ENCODE measurements at places on chromosomes 1 and 21.

DNA sequence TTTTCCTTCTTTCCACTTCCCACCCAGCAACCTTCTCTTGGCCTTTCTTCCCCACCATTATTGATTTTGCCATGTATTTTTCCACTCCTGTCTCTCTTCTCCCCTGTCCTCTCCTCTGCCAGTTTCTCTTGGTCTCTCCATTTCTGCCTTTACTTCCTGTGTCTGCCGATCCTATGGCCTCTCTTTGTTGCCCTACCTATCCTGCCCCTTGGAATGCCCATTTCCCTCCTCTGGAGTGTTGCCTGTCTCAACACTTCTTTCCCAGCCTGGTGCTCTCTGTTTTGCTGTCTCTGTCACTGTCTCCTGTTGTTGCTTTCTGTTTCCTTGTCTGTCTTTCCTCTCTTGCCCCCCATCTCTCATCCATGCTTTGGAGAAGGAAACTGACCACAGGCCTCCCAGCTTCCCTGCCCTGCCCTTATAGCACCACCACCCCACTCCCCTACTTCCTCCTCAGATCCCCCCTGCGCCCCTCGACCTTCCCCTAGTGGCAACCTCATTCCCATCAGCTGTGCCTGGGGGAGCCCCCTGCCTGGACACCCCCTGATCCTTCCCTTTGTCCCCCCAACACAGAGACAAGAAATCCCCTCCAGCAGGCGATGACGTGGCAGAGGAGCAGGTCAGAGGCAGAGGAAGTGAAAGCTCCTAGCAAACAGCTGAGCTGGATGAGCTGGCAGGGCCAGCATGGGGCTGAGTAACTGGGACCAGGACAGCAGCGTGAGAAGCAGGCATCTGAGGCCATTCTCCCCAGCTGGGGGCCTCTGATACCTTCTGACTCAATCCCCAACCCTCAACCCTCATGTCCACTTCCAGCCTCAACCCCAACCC is 6.6 kb upstream of the ETV3L start:
- peak; percentile 87 for DNase-seq

- DNase-seq, result peak; percentile 84
Measured at GRCh38 chr1:119647734-119648619, at the start of gene ZNF697. TSS of gene ZNF697 (minus strand) at chr1:119648266. CDS start at chr1:119626100, 22,166 bp downstream.

DNA sequence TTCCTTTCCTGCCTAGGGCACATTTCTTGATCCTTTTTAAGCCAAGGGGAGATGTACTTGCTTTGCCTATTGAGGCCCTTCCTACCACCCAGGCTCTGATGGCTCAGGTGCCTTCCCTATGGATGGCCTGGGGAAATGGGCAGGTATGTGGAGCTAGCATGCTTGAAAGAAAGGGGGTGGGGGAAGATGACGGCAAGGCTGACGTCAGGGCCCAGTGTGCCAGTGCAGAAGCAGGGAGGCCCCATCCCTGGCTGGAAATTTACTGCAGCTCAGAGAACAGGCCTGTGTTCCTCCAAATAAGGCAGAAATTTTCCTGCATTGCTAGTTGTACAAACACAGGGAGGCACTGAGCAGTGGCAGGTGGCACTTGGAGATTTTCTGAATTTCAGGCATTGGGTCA is 453.2 kb upstream of the VAMP3 start:
- DNase-seq, result no peak

DNA sequence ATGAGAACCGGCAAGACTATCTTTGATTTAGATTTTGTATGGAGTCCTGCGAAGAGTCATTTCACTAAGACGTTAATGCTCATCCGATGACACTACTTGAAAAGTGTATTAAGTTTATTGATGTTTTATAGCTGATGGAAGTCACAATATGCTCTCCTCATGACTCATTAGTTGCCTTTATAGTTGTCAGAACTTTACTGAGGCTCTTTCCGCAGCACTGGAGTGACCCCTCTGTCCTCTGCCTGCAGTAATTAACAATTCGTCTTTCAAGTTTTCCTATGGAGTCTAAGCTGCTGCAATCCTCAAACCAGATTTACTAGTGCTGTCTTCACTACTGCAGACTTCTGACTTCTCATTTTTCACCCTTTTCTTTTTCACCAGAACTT is 853 bp downstream of the USP16 start:
- no peak for DNase-seq

GRCh38 chr21:45382697-45382997 is 22.3 kb upstream of the COL18A1 start:
- no peak for DNase-seq

- no peak for DNase-seq
Measured at GRCh38 chr1:113657126-113657525, 102.2 kb downstream of the PHTF1 start.

GRCh38 chr21:34092262-34092921 is 19.0 kb downstream of the MRPS6 start:
- no peak for DNase-seq

- peak; percentile 56 for DNase-seq
Measured at GRCh38 chr1:48061162-48062136, 64.3 kb upstream of the TRABD2B start.

DNA sequence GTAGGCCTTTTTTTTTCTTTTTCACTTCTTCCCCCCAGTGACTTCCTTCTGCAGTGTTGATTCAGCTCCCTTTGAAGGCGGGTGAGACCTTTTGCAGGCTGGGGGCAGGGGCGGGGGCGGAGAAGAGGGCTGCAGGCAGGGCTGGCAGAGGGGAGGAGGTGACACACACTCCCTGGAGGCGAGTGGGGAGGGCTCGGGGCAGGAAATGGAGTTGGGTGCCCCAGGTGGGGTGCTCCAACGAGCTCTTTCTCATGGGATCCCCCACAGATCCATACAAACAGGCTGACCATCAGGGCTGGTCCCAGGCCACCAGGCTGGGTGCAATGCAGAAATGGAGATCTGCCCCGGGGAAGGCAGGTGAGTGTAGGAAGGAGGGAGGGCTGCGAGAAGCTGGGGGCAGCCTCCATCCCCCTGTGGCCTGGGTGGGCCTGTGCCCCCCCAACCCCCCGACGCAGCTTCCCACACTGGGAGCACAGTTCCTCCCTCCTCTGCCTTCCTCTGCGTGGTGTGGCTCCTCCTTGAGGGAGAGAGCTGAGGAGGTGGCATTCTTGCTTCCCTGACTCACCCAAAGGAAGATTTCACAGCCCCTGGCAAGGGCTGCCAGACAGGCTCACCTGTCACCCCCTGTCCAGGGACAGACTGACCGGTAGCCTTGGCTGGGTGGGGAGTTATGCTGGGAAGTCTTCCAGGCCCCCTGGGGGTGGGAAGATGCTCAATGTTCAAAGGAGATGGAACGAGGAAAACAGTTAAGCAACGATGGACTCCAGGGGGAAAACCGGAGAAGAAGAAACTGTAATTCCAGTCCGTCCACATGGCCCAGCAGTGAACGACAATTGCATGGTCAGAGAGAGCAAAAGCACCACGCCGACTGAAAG is 7.1 kb upstream of the ITGB2 start:
- peak; percentile 77 for DNase-seq

DNA sequence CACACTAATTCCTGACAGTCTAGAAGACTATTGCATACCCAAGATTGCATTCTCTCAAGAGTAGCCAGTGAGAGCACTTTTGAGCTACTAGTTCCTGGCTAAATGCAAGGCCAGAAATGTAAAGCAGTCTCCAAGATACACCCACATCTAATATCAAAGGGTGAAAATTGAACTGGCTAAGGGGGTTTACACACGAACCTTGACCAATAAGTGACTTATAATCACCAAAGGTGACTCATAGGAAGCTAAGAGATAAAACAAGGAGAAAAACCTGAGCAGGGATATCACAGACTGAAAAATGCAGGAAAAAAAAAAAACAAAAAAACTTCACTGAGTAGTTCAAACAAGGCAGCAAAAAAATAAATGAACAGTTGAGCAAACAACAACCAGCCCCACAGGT is 172.2 kb upstream of the RRP15 start:
- DNase-seq, result no peak

DNA sequence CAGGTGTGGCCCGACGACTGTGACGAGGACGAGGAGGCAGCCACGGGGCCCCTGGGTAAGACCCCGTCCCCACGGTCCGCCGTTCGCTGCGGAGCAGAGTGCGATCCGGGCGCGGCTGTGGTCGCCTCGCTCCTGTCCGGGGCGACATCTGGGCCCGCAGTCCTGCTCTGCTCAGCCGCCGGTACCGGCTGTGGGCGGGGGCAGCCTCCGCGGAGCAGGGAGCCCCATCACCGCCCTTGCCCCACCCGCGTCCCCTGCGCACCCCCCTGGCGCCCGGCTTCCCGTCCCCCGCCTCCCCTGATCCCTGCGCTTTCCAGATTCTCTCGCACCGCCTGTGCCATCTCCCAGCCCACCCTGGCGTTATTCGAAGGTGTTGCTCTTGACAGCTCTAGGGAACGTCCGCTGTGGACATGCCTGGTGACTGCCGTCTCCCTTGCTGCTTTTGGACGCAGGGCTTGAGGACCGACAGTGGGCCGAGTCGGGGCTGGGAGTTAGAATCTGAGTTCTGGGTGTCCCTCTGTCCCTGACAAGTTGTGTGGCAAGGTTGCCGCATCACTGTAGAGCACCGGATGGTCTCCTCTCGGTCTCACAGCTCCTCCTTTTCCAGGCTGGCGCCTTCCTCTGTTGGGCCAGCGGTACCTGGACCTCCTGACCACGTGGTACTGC is 596 bp downstream of the TOR3A start:
- DNase-seq, result peak; percentile 48

GRCh38 chr1:8394456-8395321 is 76.8 kb downstream of the SLC45A1 start:
- no peak for DNase-seq

GRCh38 chr1:236398538-236398937 is 4.5 kb downstream of the EDARADD start:
- no peak for DNase-seq

DNA sequence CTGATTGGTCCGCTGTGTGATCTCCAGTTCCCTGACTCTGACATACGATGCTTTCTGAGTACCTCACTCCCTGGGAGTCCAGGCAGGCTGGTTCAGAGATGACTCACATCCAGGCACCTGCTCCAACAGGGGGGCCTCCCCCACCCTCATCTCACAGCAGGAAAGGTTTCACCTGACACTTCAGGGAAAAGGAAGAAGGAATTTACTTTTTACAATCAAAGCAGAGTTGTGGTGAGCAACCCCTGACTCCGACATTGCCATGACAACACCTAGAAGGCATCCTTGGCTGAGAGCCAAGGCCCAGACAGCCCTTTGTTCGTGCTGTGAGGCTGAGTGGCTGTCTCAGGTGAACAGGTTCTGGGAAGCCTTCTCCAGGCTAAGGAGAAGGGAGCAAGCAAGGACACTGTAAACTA is 164.6 kb upstream of the GJB5 start:
- no peak for DNase-seq

GRCh38 chr1:6866825-6867224 is 81.6 kb downstream of the CAMTA1 start:
- DNase-seq, result no peak

DNA sequence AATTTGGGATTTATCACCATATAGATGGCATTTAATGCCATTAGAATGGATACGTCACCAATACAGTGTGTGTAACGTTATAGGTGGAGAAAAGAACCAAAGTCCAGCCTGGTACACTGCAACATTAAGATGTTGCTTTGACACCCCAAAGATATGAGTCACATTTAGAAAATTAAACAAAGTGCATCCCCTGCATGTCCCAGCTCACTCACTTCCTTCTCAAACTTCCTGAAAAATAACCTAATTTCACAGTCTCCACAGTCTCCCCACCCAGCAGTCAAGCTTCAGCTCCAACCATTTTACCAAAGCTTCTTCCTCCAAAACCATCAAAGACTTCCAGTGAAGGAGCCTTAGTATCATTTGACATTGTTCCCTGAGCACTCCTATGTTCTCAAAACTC is 111.9 kb downstream of the OMA1 start:
- DNase-seq, result no peak

DNA sequence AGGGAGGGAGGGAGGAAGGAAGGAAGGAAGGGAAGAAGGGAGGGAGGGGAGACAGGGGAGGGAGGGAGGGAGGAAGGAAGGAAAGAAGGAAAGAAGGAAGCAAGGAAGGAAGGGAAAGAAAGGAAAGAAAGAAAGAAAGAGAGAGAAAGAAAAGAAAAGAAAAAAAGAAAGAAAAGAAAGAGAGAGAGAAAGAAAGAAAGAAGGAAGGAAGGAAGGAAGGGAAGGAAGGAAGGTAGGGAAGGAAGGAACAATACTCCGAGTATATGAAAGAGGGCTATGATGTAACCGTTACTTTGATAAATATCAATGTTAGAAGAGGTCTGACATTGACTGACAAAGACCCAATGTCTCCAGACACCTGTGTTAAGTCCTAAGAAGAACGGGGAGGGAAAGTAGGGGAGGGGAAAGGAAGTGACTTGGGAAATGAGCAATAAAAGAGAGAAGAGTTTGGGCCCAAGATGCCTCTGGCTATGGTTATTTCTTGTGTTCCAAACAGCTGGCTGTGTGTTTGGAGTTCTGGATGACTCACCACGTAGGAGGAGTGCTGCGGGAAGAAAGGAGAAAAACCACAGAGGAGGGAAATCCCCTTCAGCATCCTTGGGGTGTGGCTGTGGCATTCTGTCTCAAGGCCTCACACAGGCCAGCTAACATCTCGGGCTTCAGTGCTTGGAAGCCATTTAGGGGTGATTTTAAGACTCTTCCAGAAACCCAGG is 37.0 kb upstream of the RXRG start:
- DNase-seq, result no peak

GRCh38 chr21:45615145-45615711 is 28.3 kb upstream of the PCBP3 start:
- DNase-seq, result peak; percentile 70

DNA sequence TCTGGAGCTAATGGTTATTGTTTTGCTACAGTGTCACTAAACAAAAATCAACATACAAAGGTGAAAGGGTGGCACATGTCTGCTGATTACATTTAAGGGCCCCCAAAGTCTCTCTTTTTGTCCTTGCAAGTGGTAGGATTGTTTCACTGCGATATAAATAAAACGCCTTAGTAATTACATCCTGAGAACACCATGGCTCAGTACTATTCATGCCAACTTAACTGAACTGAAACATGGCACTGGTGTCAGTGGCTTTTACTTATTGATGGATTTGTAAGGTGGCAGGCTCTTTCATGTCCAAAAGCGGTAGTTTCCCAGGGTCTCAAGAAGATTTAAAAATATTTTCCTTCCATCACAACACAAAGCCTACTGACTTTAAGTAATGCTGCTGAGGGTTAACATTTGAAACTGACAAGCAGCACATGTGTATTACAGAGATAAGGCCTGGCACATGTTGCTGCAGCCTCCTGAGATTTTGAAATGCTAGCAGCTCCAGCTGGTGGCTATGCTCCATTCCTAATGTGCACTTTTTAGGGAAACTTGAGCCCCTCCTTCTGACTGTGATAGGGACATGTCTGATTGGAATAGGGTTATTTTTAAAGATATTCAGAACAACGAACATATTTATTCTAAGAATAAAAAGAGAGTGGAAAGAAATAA is 86.8 kb downstream of the ATP1B1 start:
- DNase-seq, result no peak

DNA sequence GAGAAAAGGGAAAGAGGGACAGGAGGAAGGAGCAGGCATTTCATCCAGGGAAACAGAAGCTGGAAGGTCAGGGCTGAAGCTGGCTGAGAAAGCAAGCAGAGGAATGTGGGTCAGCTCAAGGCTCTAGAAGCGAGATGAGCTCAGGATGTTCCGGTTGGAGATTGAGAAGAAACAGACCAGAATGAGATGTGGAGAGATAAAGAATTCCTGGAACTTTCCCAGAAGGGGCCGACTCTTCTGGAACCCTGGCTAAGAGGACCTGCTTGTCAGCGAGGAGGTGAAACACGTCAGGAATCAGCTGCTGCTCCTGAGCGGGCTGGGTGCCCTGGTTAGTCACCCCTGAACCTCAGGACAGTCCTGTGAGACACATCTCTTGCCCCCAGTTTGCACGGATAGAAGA is 75.9 kb downstream of the HUNK start:
- no peak for DNase-seq
